ENCODE measurements at places on chromosomes 16 and 17.

DNA sequence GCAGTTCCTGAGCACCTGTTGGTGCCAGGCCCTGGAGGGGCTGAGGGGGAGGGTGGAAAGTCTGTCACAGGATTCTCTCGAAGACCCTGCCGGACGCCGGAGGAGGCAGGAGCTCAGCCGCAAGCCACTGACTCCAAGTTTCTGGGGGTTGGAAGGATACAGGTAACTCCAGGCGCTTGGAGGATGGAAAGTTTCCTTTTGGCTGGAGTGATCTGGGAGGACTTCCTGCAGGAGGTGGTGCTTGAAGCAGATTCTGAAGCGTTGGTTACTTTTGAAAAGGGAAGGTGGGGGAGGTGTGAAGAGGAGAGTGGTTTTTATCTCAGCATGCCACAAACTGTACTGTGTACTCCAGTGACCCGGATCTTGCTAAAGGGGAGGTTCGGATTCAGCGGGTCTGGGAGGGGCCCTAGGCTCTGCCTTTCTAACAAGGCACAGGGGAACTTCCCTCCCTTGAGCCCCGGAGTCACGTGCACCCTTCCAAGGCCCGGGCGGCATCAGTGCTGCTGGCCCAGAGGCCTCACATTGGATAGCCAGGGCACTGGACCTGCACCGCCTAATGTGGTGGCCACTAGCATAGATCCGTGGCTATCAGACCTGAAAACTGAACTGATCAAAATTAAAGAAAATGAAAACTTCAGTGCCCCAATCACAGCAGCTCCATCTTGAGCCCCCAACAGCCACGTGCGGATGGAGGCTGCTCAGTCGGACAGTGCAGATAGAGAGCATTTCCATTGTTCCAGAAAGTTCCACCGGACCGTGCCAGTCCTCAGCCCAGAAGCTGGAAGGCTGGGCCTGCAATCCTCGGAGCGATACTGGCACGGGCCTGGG is 42.2 kb upstream of the GSE1 start:
- DNase-seq = no peak

DNA sequence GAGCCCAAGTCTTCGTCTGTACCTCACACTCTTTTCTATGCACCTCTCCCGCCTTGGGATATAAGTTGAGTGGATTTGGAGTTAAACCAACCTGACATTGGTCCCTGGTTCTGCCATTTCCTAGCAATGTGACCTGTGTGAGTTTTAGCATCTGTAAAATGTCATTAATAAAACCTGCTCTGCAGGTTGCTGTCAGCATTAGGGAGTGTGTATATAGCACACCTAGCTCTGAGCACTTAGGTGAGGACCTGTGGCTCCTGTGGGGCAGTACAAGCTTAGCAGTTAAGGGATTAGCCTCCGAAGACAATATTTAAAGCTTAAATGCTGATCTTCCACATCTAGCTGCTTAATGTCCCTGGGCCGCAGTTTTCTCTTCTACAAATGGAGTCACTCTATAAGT is 248.0 kb downstream of the TMEM114 start:
- DNase-seq = no peak

DNA sequence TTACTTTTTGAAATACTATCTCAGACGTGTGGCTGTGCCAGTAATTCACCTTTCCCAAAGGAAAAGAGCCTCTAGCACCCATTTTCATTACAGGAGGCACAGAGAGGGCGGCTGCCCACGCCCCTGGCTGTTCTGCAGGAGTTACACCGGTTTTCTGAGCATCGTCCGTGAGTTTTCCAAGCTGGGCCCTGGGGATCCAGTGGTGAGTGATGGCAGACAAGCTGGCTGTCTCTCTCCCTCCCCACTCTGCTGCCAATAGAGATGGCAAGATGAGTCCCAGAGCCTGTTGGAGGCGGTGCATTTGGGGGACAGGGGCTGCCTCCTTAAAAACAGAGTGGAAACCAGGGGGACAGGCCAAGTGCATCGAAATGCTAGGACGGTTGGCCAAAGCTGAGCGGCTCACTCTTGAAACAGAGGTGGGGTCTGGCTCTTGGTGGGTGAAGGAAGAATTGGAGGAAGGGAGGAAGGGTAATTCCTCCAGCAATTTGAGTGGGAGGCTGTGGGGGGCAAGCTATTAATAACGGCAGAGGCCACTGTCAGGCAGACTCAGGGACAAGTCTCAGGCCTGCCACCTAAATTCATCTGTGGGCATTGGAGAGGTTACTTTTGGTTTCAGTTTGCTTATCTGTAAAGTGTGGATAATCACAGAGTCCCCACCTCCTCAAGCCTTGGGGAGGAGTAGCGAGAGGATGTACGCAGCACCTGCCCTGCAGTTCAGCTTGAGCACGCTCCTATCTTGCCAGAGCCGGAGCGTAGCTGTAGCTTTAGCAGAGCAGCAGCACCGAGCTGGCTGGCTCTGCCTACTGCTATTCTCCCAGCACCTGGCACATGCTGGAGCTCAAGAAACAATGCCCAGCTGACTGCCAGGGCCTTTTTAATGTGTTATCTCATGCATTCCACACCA is 7.5 kb upstream of the NOS2 start:
- DNase-seq = peak; percentile 64

DNA sequence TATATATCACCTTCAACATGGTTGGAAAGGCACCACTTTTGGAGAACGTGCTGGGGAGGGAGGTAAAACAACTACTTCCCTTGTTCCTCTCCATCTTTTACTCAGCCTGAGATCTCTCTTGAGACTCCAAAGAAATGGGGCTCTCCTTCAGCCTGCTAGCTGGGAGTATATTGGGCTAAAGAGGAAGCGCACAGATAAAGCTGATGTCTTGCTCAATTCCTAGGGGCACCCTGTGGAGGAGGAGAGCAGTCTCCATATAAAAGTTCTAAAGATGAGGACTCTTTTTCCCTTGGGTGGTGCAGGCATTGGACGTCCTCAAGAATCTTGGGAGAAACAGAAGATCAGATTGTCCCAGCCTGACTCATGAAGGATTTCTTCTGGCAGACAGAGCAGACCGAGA is 4.6 kb upstream of the ETV4 start:
- no peak for DNase-seq

- no peak for DNase-seq
Observed at GRCh38 chr16:89837014-89837546, 8.8 kb downstream of the SPIRE2 start.

- DNase-seq = no peak
Observed at GRCh38 chr16:1768767-1769401, 2.5 kb downstream of the NME3 start.
